ENCODE measurements at places on chromosomes 5 and 9. TPM values are rescaled to one million over a fixed set of nuclear protein-coding genes. Genes with fewer than 3 reads are reported as not detected.

DNA sequence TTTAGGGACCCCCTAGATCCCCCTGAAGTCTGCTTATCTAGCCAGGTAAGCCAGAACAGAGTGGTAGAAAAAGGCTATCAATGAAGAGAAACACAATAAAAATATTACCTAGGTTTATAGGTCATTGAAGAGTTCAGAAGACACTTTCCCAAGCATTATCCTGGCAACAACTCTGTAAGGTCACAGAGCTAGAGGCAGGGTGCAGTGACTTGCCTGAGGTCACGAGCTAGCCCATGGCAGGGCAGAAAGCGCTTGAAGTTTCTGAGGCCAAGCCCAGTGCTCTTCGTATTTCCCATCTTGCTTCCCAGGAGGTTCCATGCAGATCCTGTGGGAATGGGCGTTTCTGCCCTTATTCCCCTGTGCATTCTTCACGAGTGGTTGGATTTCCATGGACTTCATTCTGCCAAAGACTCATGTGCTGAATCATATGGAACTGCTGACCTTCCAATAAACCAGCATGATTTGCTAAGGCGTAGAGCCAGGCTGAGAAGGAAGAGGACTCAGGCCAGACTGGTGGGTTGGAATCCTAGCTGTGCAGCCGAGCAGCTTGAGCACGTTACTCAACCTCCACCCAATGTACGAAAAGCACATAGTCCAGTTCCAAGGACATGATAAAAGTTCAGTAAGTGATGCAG is 22.1 kb downstream of the TRMO start:
- DNase-seq: no peak

- no peak for DNase-seq
These were observed 1.3 kb downstream of the PRDM12 start for GRCh38 chr9:130665431-130666392.

DNA sequence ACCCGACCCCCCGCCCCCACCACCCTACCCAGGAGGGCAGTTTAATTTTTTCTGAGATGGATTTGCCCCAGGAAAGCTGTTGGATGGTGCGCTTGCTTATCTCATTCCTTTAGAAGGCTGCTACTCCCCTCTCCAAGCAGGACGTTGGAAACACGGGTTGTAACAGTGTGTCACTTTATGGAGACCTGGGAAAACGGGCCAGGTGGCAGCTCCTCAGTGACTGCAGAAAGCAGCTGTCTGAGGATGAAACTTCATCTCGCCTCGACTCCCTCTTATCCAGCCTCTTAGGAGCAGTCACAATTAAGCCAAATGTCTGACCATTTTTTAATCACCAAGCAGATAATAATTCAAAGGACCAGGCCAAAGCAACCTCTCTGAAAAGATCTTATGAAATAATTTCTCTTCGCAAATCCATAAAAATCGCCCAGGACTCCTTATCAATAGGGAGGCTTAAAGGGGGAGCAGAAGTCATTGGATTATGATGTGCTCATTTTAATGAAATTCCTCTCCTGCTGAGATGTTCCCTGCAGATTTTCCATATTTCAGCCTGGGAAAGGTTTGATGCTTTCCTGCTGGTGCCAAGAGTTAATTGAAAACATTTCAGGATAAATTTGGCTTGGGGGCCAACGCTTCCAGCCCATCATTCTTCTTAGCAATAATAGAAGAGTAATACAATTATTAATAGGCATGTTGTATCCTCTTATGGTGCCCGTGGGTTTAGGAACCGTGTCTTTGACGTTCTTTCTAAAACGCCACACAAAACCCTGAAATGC is 26.0 kb downstream of the GAS1 start:
- DNase-seq: no peak

The HOMER1 gene
- total RNA-seq: 37.2 TPM

The EQTN gene
- not detected for total RNA-seq

The CATSPER3 gene
- total RNA-seq: not detected

The STKLD1 gene
- total RNA-seq: not detected

The TMEM232 gene
- 11.0 TPM for total RNA-seq

The SARDH gene
- total RNA-seq: 2.2 TPM

The MELK gene
- total RNA-seq: 0.54 TPM
